ENCODE measurements at places on chromosomes 2 and 18. TPM values are rescaled to one million over a fixed set of nuclear protein-coding genes. Genes with fewer than 3 reads are reported as not detected.

The NCOA1 gene
- total RNA-seq = 69.9 TPM

The EFEMP1 gene
- total RNA-seq = 81.2 TPM

The GNAL gene
- 19.4 TPM for total RNA-seq

The LYG2 gene
- total RNA-seq = not detected

The CXCR1 gene
- total RNA-seq = not detected

The SLC9A2 gene
- 21.1 TPM for total RNA-seq

The CGREF1 gene
- 1.9 TPM for total RNA-seq

The SERPINB13 gene
- total RNA-seq = not detected
